H4 (cell line): ENCODE measurements at places on chromosomes 4 and X. TPM values are rescaled to one million over a fixed set of nuclear protein-coding genes. Genes with fewer than 3 reads are reported as not detected.

The LONRF3 gene
- 1.8 and 2.7 TPM in 2 replicates for total RNA-seq

The YIPF7 gene
- 0.92 TPM in 1 of 2 replicates, not detected in the other for total RNA-seq

DNA sequence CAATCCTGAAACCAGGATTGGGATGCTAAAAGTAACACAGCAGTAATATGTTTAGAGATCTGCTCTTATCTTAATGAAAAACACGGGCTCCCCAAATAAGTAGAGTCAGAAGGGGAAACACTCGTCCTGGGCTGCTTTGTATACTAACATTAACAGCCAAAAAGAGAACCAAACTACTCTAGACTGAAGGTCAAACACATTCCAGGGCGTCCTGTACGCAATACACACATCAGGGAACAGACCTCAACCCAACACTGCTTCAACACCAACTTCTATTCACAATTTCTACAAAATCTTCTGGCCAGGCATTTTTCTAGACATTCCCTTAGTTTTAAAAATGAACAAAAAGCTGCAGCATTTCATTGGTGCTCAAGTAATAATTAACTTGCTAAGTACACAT lies 21.4 kb downstream of the FAT1 start:
- no peak for DNase-seq

DNA sequence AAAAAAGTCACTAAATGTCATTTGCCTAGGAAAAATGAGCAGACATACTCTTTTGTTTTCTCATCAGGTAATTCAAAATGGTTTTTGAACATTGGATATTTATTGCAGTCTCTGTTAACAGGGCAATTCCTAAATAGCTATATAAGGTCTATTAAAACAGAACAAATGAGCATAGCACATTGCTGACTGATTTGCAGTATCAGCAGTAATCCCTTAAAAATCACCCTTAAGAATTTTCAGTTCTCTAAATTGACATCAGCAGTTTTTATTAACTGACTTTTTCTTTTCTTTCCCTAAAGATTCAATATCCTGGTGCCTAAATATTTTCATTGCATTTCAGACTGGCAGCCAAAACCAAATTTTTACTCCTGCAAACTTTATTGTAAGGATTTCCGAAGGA lies 270.2 kb downstream of the FSTL5 start:
- no peak for DNase-seq

- DNase-seq = peak; percentile 39
Observed at GRCh38 chr4:180060159-180060889, 2182.9 kb upstream of the TENM3 start.

- no peak for DNase-seq
Observed at GRCh38 chr4:153138736-153139135, 65.5 kb upstream of the TRIM2 start.
